Transverse colon (tissue), 4 donors: ENCODE measurements at places on chromosomes 3 and 15. TPM values are rescaled to one million over a fixed set of nuclear protein-coding genes. Genes with fewer than 3 reads are reported as not detected.

GRCh38 chr3:141553055-141553454 is 66.2 kb downstream of the RASA2 start:
- H3K27me3 ChIP-seq, result no peaks in the 10 kb centered on the region
- H3K4me1 ChIP-seq, result peaks cover 5% of the 10 kb centered on the region
- no peak overlapping the region for H3K27ac ChIP-seq
- H3K36me3 ChIP-seq, result no peaks in the 10 kb centered on the region

THRB gene
- total RNA-seq, result 9.8 TPM

DNA sequence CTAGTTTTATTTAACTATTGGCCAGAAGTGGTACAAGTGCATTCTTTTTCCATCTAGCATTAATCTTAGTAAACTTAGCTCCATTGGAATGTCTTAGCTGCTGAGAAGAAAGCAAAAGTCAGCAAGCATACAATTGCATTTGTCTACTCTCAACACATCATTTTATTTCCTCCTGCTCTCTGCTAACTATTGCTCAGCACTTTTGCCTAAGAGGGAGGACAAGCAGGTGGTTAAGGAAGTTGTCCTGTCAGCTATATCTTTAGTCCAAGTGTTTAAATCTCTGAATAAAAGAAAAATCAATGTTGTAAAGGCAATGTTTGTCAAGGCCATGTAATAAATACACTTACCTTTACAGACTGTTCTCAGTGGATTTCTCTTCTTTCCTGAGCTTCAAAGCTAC is 51.0 kb downstream of the FHIT start:
- no peak overlapping the region for H3K27ac ChIP-seq
- no peaks in the 10 kb centered on the region for H3K36me3 ChIP-seq
- no peaks in the 10 kb centered on the region for H3K27me3 ChIP-seq
- no peak for DNase-seq
- no peak overlapping the region for H3K4me3 ChIP-seq
- no peaks in the 10 kb centered on the region for H3K4me1 ChIP-seq

GRCh38 chr3:183540501-183541234 is 14.8 kb downstream of the KLHL6 start:
- no peaks in the 10 kb centered on the region for H3K4me1 ChIP-seq
- no peak overlapping the region for H3K4me3 ChIP-seq
- no peaks in the 10 kb centered on the region for H3K36me3 ChIP-seq
- peak; percentile 53 for DNase-seq
- no peaks in the 10 kb centered on the region for H3K27me3 ChIP-seq
- peak overlapping the region; percentile 67 for H3K27ac ChIP-seq

MED12L gene
- 8.6 TPM for total RNA-seq

DNA sequence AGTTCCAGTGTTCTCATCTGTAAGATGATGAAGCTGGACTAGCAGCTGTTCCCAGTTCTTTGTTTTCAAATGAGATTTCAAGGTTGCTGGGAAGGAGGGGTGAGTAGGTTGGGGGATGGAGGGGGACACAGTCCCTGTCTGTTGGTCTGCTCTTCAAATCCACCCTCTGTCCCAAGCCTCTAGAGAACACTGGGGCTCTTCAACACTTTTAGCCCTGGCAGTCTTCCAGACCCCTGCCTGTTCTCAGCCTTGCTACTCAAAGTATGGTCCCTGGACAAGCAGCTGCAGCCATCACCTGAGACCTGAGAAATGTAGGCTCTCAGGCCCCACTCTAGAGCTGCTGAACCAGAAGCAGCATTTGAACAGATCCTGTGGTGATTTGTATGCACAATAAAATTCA is 41.3 kb downstream of the NEK11 start:
- no peaks in the 10 kb centered on the region for H3K27me3 ChIP-seq
- H3K27ac ChIP-seq, result no peak overlapping the region
- H3K36me3 ChIP-seq, result no peaks in the 10 kb centered on the region
- H3K4me1 ChIP-seq, result no peaks in the 10 kb centered on the region
- DNase-seq, result peak; percentile 13

DNA sequence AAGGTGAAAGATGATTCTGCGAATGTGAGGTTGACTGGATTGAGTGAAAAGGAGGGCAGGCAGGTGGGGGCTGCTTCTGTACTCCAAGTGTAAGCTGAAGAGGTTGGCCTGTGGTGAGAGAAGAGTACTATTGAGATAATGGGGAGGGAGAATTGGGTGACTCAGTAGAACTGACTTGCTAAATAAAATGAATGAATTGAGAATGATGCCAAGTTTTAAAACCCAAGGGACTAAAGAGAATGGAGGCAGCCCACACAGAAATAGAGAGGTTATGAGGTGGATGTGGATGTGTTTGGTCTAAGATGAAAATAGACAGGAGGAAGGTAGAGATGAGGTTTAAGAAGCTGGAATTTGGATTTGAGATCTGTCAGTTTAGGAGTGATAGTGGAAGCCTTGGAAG is 5.9 kb downstream of the MME start:
- H3K36me3 ChIP-seq, result no peaks in the 10 kb centered on the region
- H3K27me3 ChIP-seq, result peaks cover 18% of the 10 kb centered on the region
- no peak overlapping the region for H3K27ac ChIP-seq

RGMA gene
- total RNA-seq, result 8.6 TPM

KNL1 gene
- 4.2 TPM for total RNA-seq

GRCh38 chr3:134600685-134601463 is 49.9 kb downstream of the KY start:
- peak; percentile 44 for DNase-seq
- no peak overlapping the region for H3K4me3 ChIP-seq
- no peaks in the 10 kb centered on the region for H3K27me3 ChIP-seq
- no peaks in the 10 kb centered on the region for H3K4me1 ChIP-seq

DNA sequence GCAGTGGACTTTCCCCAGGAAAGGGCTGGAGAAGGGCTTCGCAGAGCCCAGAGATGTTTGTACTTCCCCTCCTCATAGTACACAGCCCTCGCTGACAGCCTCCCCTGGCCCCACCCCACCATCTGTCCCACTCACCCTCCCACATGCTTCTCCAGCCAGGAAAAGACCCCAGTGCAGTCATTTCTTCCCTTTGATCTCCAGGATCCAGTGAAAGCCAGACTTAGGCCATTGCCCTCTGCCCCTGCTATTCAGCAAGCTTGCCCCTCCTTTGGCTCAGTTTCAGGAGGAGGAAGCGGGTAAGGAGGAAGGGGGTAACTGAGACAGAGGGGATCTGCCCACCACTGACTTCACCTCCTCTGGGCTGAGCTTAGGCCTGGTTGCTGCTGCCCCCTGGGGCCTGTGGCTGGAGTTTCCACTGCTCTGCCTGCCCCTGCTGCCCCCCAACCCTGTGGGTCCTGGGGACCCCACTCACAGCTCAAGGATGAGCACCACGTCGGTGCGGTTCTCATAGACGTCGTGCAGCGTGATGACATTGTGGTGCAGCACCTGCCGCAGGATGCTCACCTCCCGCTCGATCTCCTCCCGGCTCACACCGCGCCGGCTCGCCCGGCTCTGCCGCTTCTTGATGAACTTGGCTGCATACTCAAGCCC is 63.1 kb downstream of the DAPK2 start:
- H3K4me3 ChIP-seq, result no peak overlapping the region
- no peaks in the 10 kb centered on the region for H3K27me3 ChIP-seq
- H3K27ac ChIP-seq, result no peak overlapping the region
- DNase-seq, result no peak

DNA sequence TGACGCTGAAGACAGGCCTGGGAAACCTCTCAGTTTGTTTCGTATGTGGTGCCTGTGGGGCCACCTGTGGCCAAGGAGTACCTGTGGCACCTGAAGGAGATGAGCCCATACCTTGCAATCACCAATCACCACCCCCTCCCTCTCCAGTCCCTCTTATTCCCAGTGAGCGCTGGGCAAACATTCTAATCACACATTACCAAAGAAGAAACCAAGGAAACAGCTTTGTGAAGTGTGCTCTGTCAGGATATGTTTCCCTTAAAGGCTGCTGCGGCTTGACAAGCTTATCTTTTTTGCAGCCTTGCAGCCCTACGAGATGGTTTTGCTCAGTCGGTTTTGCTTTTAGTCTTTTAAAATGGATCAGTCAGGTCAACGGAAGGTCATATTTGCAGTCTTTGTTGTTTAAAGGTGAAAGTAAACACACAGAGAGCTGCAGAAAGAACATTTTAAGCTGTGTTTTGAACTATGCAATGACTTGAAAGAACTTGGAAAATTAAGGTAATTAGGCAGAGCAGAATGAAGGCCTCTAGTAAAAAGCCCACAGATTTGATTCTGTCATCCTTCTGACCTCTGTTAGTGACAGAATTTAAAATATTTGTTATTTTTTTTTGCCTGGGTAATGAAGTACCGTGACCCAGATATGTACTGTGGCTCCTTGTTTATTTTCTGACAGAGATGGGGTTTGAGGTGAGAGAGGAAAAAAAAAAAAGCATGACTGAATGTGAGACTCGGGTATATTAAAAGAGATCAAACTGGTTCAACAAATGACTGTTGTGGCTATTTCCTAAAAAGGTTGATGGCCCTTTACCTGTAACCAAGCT is 461.4 kb downstream of the NSUN3 start:
- no peak overlapping the region for H3K27ac ChIP-seq
- H3K27me3 ChIP-seq, result no peaks in the 10 kb centered on the region
- DNase-seq, result no peak
- no peak overlapping the region for H3K4me3 ChIP-seq

GRCh38 chr3:11059090-11059798 is 66.7 kb downstream of the SLC6A1 start:
- H3K27me3 ChIP-seq, result peaks cover 18% of the 10 kb centered on the region
- H3K4me1 ChIP-seq, result peaks cover 6% of the 10 kb centered on the region
- no peak overlapping the region for H3K4me3 ChIP-seq
- no peak overlapping the region for H3K27ac ChIP-seq

DNA sequence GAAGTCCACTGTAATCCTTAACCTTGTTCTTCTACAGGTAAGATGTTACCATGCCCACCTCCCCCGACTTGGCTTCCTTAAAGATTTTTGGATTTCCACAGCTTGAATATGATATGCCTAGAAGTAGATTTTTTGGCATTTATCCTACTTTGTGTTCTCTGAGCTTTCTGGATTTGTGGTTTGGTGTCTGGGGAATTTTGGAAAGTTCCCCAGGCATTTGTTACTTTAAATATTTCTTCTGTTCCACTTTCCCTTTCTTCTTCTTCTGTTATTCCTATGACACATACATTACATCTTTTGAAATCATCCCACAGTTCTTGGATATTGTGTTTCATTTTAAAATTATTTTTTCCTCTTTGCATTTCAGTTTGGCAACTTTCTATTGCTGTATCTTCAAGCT is 122.1 kb upstream of the TMEM108 start:
- no peaks in the 10 kb centered on the region for H3K27me3 ChIP-seq
- no peak overlapping the region for H3K27ac ChIP-seq
- no peaks in the 10 kb centered on the region for H3K36me3 ChIP-seq
- DNase-seq, result no peak
- H3K4me1 ChIP-seq, result no peaks in the 10 kb centered on the region

GRCh38 chr15:67195305-67195704 is 59.2 kb downstream of the AAGAB start:
- no peak overlapping the region for H3K4me3 ChIP-seq
- no peaks in the 10 kb centered on the region for H3K4me1 ChIP-seq
- H3K27ac ChIP-seq, result no peak overlapping the region
- H3K36me3 ChIP-seq, result no peaks in the 10 kb centered on the region
- H3K27me3 ChIP-seq, result no peaks in the 10 kb centered on the region

DNA sequence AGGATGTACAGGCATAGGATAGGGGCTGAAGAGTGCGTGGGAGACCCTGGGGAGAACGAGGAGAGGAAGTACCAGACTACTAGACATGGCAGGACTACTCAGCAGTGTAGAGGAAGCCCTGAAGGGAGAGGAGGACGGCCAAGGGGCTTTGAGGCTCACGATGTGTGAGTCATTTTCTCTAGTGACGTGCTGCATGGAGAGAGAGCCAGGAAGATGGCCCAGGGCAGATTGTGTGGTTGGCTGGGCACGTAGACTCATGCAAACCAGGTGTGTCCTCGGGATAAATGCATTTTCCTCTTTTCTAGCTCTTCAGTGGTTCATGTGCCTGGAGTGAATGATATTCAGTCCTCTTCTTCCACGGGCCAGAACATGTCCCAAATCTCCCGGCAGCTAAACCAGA is 115.0 kb upstream of the ABHD17C start:
- no peak for DNase-seq
- no peak overlapping the region for H3K27ac ChIP-seq
- H3K27me3 ChIP-seq, result no peaks in the 10 kb centered on the region
- H3K36me3 ChIP-seq, result no peaks in the 10 kb centered on the region
- H3K4me1 ChIP-seq, result no peaks in the 10 kb centered on the region
- H3K4me3 ChIP-seq, result no peak overlapping the region

SPATA12 gene
- not detected for total RNA-seq

- no peaks in the 10 kb centered on the region for H3K4me1 ChIP-seq
- H3K36me3 ChIP-seq, result no peaks in the 10 kb centered on the region
- no peak overlapping the region for H3K27ac ChIP-seq
These were observed 135.0 kb downstream of the TFG start for GRCh38 chr3:100844063-100844936.

DNA sequence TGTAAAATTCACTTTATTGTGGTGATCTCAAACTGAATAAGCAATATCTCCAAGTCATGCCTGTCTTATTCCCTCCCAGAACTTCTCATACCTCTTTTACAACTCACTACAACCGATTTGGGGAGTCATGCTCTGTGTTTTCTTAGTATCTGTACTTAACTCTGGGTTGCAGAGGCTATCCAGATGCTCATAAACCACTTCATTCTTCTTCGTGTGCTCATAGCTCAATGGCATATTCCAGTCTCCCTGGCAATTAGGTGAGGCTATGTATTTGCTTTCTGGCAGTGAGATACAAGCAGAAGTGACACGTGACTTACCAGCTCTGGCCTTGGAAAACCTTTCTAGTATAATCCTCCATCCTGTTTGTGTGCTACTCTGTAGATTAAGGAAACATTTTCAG is 360.9 kb downstream of the ZNF385D start:
- DNase-seq, result no peak
- no peaks in the 10 kb centered on the region for H3K36me3 ChIP-seq
- no peak overlapping the region for H3K27ac ChIP-seq
- H3K4me1 ChIP-seq, result no peaks in the 10 kb centered on the region

- no peak for DNase-seq
- H3K4me3 ChIP-seq, result no peak overlapping the region
- no peaks in the 10 kb centered on the region for H3K36me3 ChIP-seq
- H3K27ac ChIP-seq, result no peak overlapping the region
These were observed 880.2 kb downstream of the ROBO1 start for GRCh38 chr3:78887547-78888011.

APPL1 gene
- total RNA-seq, result 12.7 TPM

ITIH3 gene
- total RNA-seq, result not detected

DNA sequence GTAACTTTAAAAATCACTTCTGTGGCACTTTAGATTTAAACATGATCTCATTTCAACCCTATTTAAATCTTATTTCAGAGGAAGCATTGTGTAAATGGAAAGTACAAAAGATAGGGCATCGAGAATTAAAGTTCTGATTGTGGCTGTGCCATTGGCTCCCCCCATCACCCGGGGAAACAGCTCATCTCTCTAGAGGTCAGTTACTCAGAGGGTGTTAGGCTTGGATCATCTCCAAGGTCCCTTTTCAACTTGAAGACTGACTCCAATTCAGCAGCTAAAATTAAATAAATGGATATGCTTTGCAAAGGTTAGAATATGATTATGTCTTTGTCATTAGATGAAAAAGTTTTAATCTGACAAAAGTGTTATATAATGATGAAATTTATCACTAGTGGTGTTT is 20.1 kb downstream of the CADM2 start:
- no peaks in the 10 kb centered on the region for H3K36me3 ChIP-seq
- H3K4me3 ChIP-seq, result no peak overlapping the region
- H3K27ac ChIP-seq, result no peak overlapping the region
- no peaks in the 10 kb centered on the region for H3K4me1 ChIP-seq
